Hematopoietic multipotent progenitor cell treated with erythropoietin and hydrocortisone succinate and interleukin-3 and kit ligand, for 15 days (in vitro differentiated cells): ENCODE measurements at places on chromosomes 7 and 10.

DNA sequence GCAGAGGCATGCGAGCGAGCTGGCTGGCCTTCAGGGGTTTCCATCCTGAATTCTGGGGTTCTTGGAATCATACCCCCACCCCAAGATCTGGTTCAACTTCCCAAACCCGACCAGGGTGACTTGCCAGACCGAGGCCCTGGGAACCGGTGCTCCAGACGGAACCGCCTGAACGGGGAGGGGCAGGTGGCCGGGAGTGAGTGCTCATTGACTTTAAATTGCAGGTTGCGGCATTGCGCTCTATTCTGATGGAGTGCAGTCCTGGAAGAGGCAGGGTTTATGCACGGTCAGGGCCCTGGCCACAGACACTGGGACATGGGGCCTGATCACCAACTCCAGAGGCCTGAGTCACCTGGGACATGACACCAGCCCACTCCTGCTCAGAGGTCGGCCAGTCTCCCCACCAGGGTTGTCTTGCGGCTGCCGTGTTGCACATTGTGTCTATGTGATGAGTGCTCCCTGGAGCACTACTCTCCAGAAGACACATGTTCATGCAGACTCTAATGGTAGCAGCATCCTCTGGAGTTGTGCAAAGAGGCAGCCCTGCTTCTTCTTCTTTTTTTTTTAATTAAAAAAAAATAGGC, 5.8 kb upstream of the DDIT4 start:
- no peak for DNase-seq

- no peak for DNase-seq
Observed at GRCh38 chr10:119211625-119212441, 4.5 kb downstream of the GRK5 start.

GRCh38 chr10:43715334-43715733, 66.7 kb upstream of the ZNF32 start:
- DNase-seq, result no peak

- no peak for DNase-seq
Observed at GRCh38 chr10:2079603-2080078, 342.3 kb upstream of the ADARB2 start.

DNA sequence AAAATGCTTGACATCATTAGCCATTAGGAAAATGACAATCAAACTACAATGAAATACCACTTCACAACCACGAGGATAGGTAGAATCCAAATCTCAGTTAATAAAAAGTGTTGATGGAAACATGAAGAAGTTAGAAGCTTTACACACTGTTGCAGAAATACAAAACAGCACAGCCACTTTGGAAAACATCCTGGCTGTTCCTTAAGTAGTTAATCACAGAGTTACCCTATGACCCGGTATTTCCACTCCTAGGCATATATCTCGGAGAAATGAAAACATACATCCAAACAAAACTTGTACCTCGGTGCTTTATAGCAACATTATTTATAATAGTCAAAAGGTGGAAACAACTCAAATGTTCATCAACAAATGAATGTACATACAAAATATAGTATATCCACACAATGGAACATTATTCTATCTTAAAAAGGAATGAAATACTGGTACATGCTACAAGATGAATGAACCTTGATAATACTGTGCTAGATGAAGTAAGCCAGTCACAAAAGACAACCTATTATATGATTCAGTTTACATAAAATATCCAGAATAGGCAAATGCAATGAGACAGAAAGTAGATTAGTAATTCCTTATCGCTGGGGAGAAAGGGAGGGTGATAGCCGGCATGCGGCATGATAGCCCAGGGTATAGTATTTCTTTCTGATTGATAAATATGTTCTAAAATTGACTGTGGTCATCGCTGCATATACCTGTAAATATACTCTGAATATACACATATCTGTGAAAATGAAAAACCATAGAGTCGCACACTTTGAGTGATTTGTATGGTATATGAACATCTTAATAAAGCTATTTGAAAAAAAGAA, 1.9 kb downstream of the VWDE start:
- DNase-seq, result no peak
